Stimulated activated CD4-positive, alpha-beta T cell treated with anti-CD3 and anti-CD28 coated beads, TNF-alpha, amount 100 ng/mL, for 4 hours (primary cell): ENCODE measurements at places on chromosomes 13 and 19.

GRCh38 chr19:45069056-45069455 is 7.2 kb downstream of the ZNF296 start:
- DNase-seq, result no peak

GRCh38 chr19:33408538-33409434 is 35.3 kb downstream of the CEBPG start:
- DNase-seq, result no peak

GRCh38 chr19:3810708-3811355 is 24.7 kb upstream of the MATK start:
- DNase-seq, result no peak

DNA sequence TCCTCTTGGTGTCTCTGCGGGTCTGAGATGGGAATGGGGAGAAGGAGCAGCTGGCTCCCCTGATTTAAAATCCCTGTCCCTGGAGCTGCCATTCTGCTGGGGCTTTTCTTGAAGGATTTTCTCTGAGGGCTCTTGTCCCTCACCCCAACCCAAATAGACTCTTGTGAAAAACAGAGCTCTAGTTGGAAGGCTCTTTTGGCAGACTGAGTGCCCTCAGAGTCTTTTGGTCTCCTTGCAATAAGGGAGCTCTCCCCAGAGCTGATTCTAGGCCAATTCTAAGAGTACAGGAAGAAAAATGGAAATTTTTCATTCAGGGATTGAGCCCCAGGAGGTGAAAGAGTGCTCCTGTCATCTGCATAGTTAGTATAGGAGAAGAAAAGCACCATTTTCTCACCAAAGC is 238.3 kb downstream of the COG6 start:
- no peak for DNase-seq

DNA sequence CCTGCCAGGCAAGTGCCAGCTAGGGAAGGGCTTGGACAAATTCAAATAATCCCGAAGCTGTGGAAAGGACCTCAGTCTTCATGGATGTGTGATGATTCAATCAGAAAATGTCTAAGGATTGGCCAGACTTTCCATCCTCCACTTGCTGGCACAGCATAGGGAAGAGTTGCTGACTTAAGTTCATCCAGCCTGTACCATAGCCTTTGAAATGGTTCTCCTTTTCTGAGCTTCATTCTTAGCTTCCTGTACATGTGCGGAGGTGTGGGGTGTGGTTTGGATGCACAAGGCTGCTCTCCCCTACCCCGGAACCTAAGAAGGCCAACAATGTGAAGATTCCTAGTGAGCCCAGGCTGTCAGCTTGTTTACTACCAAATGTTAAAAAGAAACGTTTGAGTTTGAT is 959 bp upstream of the IGFL3 start:
- no peak for DNase-seq

DNA sequence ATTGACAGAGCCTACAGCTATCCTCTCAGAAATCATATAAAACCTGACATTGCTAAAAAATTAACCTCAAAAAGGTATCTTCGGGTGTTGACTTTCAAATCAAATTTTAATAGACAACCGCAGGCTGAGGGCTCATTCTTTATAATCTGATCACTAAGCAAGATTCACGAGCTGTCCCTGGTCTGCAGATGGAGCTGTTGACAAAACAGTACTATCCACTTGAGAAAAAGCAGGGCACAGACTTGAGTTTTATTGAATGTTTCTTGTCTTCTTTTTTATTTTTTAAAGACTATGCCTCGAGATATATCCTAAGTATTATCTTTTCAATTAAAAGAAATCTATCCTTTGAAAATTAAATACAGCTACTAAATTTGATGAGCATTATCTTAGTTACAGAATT is 540.5 kb downstream of the PCDH9 start:
- DNase-seq, result no peak

DNA sequence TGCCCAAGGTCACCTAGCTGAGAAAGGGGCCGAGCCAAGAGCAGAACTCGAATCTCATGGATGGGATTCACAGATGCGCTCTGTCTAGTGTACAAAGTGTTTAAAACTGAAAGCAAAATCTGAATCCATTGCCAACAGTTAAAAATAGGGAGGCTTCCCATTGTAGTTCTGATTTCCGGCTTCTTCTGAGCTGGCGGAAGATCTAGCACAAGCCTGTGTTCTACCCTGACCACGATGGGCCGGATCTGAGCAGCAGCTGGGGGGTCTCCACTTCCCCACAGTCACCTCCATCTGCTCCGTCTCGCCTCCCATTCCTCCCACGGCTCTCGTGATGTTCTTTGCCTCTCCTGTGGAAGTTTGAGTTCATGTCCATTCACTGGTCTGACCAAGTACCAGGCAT is 2.4 kb downstream of the CACNG8 start:
- no peak for DNase-seq

GRCh38 chr13:27960362-27961226 is 8.5 kb downstream of the CDX2 start:
- no peak for DNase-seq

- no peak for DNase-seq
These were observed 87.9 kb downstream of the LRCH1 start for GRCh38 chr13:46640843-46641242.

DNA sequence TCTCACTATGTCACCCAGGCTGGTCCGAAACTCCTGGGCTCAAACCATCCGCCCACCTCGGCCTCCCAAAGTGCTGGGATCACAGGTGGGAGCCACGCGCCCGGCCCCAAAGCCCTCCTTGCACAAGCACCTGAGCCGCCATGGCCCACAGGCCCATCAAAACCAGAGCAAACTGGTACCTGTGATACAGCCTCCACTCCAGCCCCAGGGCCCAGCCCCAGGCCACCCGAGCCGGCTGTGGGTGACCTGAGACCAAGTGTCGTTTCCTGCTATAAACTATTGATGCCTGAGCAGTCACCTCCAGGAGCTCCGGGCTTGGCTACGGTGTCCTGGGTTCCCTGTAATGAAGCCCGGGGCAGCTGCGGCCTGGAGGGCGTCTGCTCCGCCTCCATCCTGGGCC is 9.7 kb upstream of the PTBP1 start:
- no peak for DNase-seq

- DNase-seq, result no peak
These were observed 41.0 kb downstream of the RASL11A start for GRCh38 chr13:27311518-27312210.

DNA sequence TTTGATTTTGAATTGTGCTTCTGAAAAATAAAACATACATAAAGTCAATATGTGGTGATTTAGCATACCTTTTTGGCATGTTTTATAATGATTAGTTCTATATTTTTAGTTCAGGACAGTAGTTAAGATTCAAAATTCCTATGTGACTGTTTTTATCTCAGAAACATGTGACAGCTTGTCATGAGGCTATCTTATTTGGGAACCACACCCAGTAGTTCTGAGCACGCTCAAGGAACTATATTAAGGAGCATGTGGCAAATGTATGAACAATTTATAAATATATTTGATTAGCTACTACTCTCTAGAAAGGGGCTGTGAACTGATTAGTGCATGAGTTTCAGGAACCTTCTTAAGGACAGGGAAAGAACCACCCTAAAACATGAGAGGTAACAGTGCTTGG is 38.8 kb downstream of the FGF9 start:
- DNase-seq, result no peak

- DNase-seq, result no peak
These were observed 244.7 kb downstream of the DCLK1 start for GRCh38 chr13:35886332-35887114.

DNA sequence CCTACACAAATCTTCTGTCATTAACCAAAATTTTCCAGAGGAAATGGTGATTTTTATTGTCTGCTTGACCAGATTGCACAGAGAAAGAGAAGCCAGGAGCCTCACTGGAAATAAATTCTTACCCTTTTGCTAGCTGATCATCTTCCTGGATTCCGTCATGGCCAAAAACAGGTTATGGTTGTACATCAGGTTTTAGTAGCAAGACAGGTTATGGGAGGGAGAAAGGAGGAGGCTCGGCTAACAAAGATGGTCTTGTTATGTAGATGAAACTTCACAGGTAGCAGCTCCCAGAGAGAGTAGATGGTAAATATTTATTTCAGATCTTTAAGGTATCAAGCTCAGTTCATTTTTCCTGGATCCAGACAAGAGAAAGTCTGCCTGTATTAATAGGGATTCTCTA is 19.7 kb upstream of the CEACAM3 start:
- no peak for DNase-seq

DNA sequence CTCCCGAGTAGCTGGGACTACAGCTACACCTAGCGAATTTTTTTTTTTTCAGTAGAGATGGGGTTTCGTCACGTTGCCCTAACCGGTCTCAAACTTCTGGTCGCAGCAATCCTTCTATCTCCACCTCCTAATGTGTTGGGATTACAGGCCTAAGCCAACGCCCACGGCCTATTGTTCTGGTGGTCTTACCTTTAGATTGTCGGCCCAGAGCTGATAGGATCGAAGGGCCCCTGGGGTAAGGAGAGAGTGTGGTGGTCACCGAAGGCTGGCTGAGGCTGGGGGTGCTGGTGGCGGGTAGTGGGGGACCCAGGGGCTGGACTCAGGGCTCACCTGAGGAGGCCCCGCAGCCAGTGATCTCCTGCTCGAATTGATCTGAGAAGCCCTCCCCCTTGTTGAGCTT is 7.0 kb downstream of the CRB3 start:
- no peak for DNase-seq

GRCh38 chr13:93700115-93700514 is 473.5 kb downstream of the GPC6 start:
- no peak for DNase-seq

DNA sequence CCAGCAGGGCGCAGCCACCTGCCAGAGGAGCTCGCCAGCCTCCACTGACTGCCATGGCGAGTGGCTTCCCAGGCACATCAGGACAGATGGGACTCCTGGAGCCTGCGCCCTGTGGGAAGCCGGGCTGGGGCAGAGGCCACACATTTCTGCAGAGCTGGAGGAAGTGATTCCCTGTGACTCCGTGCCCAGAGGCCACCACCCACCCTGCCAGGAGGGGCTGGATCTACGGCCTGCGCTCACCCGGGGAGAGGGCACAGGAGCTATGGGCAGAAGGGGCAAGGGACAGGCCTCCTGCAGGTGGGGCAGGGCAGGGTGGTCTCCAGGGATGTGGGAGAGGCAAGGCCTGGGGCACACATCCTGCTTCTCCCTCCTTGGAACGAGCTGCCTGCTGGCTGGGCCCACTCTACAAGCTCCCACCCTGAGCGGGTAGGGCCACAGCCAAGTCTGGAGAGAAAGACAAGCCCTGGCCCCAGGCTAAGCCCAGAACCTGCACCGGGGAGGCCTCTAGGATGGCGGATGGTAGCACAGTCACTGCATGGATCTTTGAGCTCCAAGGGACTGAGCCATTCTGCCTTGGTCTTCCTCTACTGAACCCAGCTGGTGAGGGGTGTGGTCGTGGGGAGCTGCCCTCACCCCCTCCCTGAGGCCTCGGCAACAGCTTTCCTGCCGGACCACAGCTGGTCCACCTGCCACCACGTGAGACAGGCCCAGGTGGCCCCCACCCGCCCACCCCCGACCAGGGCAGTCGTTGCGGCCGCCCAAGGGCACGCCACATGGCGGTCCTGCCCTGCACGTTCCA is 40.6 kb downstream of the CEBPG start:
- no peak for DNase-seq

GRCh38 chr13:106555631-106556328 is 12.2 kb downstream of the ARGLU1 start:
- DNase-seq, result no peak

- no peak for DNase-seq
These were observed 575.6 kb downstream of the DIAPH3 start for GRCh38 chr13:59587971-59588716.

DNA sequence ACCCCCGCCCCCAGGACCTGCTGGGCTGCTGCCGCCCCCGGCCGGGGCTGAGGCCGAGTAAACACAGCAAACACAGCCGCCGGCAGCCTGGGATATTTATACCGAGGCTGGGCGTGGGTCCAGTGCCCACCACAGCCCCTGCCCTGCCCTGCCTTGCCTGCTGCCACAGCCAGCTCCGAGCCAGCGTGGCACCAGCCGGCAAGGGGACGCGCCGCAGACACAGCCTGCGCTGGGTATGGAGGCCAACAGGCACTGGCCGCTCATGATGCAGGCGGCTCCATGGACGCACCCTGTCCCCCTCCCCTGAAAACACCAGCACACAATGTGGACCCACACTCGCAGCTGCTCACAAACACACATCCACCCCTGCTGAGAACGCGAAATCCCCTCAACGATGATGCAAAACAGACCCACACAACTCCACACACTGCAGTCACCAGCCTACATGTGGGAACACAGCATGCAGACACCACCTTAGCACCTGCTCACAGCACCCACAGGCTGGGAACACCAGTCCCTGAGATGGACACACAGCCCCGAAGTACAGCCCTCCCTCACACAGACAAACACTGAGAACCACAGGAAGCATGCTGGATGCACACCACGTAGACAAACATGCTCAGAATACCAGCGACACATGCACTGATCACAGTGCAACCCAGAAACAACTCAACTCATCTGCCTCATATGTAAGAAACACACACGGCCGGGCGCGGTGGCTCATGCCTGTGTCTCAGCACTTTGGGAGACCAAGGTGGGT is 16.2 kb downstream of the CCDC97 start:
- no peak for DNase-seq

DNA sequence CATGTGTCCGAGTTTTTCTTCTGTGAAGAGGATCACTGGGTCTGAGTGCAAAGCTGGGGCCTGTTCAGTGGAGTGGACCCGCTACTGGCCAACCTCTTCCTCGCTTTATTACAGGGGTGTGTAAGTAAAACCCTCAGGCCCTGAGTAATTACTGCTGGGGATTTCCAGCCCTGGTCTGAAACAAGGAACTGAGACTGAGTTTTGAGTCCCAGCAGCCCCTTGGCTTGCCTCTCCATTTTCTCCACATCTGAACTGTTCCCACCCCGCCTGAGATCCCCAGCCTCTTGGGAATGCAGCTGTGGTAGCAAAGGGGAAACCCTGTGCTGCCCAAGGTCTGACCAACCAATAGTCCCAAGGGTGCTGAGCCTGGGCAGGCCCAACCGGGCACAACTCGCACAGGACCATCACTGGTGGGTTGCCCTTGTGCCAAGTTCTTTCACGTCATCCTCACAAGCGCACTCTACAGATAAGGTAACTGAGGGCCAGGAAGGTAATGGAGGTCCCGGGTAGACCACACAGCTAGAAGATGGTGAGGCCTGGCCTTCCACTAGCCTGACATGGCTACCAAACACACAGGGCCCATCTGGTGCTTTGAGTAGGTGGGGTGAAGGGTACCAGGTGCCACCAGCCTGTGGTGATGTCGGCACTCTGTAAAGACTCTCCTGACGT is 13.7 kb upstream of the SLC35E1 start:
- DNase-seq, result no peak
